ENCODE measurements at places on chromosomes 4 and X.

- peak; percentile 75 for DNase-seq
These were observed 163.3 kb upstream of the PRDX4 start for GRCh38 chrX:23503835-23504539.

DNA sequence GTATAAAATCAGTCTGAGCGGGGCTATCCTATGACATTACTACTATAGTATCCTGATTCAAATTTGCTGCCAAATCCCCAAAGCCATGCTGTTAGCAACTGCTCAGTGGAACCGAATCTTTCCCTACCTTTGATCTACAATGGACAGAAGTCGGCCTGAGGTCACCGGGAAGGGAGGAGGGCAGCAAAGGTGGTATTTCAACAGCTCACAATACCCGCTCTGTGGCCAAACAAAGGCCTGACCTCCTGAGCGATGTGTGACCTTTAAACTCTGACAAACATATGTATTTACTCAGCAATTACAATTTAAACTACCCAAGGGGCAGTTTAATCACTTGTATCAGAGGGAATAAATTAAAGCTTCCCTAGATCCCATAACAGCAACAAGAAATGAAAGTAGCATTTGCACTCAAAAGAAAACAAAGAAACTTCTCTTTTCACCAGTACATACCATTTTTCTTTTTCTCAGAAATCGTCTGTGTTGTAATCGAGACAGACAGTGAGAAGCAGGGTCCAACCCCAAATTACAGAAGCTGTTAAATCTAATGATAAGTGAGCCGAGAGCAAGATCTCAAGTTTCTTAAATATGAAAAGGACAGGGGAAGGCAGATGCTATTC is 11.6 kb upstream of the TMEM128 start:
- DNase-seq = no peak

DNA sequence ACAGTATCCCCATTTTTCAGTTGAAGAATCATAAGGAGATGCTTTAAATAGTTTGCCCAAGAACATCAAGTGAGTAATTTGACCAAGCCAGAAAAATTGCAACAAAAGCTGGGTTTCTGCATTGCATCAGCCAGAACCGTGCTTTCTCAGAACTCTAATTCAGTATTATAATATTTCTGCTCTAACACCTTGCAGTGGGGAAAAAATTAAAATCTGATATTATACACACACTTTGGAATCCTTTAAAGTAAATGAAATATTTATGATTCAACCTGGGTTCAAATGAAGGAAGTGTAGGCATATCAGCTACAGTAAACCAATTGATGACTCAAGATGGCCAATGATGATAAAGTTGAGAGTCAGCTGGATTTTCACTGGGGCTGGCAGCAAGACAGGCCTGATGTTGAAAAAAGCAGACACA is 387.6 kb upstream of the ZFP42 start:
- no peak for DNase-seq

DNA sequence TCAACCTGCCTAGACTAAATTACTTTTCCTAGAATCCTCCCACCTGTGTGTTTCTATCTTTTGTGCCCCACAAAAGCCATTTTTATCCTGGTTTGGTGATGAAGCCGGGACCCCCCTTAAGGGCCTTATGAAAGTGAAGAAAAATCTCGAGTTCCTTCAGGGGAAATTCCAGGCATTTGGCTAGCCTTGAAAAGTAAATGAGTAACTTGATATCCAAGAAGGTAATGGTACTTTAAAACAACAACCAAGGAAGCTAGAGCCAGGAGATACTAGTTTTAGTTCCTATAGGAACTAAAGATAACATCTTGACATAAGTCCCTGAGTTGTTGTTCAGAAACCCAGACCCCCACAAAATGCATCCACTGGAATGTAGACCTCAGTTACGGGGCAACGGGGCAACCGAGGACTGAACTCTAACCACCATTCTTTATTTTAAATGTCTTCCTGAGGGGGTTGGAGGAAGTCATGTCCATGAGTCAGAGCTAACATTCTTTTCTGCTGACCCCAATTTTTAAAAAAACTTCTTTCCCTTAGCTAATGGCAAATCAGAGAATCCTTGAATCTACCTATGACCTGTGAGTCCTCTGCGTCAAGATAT is 73.9 kb downstream of the VCX3A start:
- no peak for DNase-seq

DNA sequence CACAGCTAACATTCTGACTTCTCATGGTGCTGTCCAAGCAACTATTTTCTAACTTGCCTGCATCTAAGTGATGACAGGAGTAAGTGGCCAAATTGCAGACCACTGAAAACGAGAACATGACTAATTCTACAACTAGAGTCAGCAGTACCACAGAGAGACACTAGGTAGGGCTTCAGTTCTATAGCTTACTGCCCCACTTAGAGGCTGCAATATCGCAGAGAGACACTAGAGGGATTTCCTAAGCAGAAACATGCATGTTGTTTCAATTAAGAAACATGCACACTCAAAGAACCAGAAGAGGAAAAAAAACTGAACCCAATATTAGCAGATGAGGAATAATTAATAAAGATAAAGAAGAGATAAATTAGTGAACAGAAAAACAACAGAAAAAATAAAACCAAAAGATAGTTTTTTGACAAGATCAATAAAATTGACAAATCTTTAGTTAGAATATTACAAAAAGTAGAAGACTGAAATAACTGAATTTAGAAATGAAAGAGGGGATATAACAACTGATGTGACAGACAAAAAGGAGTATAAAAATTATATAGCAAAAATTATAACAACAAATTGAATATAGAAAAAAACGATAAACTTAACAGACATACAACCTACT is 100.8 kb downstream of the SPIN4 start:
- no peak for DNase-seq

DNA sequence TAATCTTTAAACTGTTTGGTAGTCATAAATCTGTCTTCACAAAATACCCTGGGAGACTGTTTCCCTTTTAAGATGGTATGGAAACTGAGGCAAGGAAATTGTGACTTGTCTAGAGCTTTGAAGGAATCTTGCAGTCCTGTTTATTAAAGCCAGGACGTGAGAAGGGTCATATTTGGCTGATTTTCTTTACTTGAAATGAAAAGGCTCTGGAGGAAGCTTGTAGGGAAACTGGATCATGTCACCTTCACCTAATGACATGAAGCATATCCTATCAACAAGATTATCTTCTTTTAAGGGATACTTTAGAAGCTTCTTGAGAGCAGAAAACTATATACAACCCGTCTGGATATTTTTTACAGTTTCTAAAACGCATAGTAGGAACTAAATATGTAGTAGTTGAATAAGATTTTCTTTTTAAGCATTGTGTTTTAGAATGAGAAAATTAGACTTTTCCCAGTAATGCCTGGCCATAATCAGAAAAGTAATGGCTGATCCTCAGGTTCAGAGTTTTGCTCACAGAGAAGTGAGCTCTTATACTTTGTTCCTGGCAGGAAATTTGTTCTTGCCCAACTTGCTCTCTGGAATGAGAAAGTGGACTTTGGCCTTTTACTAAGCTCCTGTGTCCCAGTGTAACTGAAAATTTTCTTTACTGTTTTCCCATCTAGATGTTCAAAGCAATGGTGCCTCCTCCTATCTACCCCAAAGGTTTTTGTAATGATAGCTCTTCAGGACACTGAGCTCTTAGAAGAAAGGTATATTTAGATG is 136.8 kb upstream of the AFF2 start:
- DNase-seq = no peak

- DNase-seq = peak; percentile 1
These were observed 140.4 kb upstream of the GRID2 start for GRCh38 chr4:92163348-92163747.

DNA sequence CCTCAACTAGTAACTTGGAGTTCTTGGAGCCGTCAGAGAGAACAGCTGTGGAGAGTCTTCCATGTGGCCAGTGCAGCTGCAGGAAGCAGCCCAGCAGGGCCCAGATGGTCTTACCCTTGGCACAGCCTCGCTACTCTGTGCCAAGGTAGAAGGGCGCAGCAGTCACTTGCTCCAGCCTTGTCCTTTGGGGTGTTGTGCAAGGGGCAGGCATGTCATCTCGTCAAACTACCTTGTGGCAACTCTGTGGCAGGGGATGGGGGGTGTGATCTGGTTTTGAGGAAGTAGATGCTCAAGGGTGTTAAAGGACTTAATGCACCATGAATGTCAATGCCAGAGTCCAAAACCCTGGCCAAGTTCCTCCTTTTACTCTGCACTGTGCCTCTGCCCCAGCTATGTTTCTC is 34.2 kb upstream of the TBC1D14 start:
- DNase-seq = no peak

- no peak for DNase-seq
These were observed 61.3 kb downstream of the CENPC start for GRCh38 chr4:67483868-67484602.

GRCh38 chrX:131262738-131263679 is 26.1 kb downstream of the IGSF1 start:
- no peak for DNase-seq

- no peak for DNase-seq
These were observed 67.6 kb upstream of the SLC7A3 start for GRCh38 chrX:70998411-70999027.

DNA sequence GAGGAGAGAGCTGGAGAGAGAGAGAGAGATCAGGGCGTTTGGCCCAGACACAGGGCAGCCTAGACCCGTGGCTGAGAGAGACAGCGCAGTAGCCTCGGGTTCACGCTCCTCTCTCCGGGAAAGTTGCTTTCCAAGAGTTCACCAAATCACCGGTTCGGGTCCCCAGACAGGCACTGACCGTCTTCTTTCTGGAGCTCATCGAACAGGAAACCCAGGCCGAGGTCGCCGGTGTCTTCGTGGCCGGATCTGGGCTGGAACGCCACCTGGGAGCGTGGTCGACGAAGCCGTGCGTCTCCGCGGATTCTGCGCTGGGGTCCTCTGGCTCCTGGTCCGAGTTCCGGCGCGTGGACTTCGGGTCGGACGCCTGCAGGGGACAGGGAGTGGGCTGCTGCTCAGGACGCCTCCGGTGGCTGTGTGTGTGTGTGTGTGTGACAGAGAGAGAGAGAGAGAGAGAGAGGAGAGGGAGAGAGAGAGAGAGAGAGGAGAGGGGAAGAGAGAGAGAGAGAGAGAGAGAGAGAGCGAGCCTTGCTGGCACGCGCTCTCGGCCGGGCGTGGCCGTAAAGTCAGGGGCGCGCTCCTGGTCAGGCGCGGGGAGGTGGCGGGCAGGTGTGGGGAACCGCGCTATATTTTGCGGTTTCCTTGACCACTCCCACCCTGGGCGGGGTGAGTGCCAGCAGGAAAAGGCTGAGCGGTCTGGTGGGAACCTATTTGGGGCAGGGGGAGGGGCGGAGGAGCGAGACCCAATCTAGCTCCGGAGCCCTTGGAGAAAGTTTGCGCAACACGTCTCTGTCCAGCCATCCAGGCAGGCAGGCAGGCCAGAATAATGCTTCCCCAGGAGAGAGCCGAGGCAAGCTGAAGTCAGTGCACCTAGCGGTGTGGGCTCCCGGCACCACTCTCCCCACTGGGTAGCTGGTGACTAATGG is 62.1 kb downstream of the RHOXF2B start:
- DNase-seq = no peak

DNA sequence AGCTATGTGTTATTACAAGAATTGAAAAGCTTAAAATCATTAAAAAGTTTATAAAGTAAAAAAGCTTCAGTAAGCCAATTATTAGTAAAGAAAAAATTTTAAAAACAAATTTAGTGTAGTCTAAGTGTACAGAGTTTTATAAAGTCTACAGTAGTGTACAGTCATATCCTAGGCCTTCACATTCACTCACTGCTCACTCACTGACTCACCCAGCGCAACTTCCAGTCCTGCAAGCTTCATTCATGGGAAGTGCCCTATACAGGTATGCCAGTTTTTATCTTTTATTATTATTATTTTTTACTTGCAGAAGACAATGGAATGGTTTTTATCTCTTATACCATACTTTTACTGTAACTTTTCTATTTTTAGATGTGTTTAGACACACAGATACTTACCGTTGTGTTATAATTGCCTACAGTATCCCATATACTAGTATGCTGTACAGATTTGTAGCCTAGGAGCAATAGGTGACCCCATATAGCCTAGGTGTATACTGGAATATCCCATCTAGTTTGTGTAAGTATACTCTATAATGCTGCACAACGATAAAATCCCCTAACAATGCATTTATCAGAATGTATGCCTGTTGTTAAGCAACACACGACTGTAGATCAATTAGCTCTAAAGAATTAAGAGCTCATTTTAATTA is 230.7 kb downstream of the DCLK2 start:
- DNase-seq = no peak

DNA sequence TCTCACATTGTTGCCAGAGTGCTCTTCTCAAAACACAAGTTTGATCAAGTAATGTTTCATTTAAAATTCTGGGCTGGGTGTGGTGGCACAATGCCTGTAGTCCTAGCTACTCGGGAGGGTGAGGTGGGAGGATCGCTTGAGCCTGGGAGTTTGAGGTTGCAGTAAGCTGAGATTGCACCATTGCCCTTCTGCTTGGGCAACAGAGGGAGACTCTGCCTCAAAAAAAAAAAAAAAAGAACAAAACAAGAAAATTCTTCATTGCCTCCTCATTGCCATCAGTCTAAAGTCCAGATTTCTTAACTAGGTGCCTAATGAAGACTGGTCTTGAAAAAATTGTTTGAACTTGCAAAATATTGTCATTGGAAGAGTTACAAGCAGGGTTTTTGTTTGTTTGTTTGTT is 120.1 kb downstream of the MFAP3L start:
- DNase-seq = no peak

Data from SW 1271 (cell line).